IMR-90 (cell line): ENCODE measurements at places on chromosomes 13 and 19.

- DNase-seq: no peak
These were observed 72.1 kb downstream of the KATNAL1 start for GRCh38 chr13:30235216-30235615.

- DNase-seq: no peak
These were observed 7.6 kb upstream of the NAXD start for GRCh38 chr13:110607675-110608224.

DNA sequence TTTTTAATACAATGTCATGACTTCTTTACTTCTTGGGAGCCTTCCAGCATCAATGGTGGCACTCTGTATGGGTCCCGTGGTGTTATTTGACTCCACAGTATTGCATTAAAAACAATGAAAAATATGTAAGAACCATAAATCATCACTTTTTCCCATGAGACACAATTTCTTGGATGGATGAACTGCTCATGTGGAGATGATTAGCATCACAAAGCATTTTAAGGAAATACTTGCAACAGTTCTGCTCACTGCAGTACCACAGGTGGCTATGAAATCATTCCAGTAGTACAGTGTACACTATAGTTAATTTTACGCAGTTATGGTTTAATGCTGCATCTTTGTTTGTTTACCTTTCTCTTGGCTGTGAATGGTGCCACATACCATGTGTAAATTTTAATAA lies 37.2 kb upstream of the C1QTNF9B start:
- peak; percentile 18 for DNase-seq

GRCh38 chr13:99566125-99567083 lies 65.1 kb downstream of the TM9SF2 start:
- no peak for DNase-seq

- DNase-seq: no peak
These were observed 12.6 kb upstream of the F7 start for GRCh38 chr13:113092776-113093579.

DNA sequence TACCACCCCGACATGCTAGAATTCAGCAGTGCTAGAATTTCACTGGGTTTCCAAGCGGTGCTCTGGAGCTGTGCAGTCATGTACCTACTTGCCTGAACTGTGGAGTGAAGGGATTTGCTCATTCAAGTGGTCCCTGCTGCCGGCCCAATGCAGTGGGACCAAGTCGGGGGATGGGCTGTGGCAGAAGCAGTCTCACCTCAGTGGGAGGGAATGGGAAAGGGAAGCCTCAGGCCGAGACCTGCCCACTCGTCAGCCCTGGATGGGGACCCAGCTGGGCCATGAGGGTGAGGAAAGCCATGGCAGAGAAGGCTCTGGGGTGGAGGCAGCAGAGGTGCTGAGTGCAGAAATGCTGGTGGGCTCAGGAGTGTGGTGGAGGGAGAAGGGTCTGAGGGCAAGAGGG lies 14.9 kb downstream of the KLHL26 start:
- no peak for DNase-seq

DNA sequence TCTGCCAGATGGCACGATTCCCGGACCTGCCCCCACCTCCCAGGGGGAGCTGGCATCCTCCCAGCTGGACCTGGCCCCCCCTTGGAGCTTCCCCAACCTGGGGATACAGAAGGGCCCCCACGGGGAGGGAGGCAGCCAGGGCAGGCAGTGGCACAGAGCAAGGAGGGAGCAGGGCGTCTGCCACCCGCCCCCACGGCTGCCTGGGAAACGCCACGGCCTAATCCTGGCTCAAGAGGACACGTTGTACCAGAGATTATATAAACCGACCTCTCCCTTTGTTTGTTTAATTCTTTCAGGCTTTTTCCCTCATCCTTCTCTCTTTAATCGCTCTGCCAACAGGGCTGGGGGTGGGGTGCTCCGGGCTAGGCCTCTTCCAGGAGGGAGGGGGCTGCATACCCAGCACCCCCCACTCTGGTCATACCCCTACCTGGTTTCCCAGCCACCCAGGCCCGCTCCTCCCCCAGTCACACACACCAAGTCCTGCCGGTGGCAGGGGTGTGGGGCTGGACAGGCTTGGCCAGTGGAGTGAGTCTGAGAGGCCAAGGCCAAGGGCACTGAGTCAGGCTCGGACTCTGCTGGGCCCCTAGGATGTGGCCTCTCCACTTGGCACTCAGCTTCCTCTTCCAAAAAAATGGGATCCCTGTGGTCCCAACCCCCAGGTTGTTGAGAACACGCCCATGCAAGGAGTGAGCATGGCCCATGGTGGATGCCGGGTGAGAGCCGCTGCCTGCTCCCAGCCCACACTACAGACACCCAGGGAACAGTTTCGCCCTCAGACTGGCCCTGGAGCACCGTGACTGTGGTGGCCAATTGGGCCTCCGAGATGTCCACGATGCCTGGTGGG lies 29.5 kb upstream of the NFIC start:
- peak; percentile 48 for DNase-seq
